ENCODE measurements at places on chromosomes 6 and 20.

DNA sequence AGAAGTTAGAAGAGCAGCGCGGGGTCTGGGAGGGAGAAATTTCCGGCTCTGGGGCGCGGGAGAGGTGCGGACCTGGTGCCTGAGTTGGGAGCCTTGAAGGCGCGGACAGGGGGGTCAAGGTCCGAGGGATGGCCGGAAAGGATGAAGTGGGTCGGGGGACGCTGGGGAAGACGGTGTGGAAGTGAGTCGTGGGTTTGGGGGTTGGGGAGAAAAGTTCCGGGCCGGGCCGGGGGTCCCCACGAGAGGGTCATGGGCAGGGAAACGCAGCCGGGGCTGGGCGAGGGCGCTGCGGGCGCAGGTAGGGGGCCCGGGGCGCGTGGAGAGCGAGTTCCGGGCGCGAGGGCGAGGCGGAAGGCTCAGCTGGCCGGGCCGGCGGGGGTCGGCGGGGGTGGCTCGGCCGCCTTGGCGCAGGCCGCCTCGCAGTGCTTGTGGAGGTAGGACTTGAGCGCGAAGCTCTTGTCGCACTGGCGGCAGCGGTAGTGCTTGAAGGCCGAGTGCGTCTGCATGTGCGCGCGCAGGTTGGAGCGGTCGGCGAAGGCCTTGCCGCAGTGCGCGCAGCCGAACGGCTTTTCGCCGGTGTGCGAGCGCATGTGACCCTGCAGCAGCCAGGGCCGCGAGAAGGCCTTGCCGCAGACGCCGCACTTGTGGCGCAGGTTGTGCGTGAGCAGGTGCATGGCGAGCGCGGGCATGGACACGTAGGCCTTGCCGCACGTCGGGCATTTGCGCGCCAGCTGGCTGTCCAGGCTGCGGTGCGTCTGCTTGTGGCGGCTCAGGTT, 10.5 kb upstream of the SRXN1 start:
- DNase-seq, result no peak

- DNase-seq, result peak; percentile 26
Measured at GRCh38 chr6:162871966-162872365, 144.2 kb downstream of the PACRG start.

GRCh38 chr20:24727795-24728194, 221.3 kb upstream of the CST7 start:
- DNase-seq, result no peak

DNA sequence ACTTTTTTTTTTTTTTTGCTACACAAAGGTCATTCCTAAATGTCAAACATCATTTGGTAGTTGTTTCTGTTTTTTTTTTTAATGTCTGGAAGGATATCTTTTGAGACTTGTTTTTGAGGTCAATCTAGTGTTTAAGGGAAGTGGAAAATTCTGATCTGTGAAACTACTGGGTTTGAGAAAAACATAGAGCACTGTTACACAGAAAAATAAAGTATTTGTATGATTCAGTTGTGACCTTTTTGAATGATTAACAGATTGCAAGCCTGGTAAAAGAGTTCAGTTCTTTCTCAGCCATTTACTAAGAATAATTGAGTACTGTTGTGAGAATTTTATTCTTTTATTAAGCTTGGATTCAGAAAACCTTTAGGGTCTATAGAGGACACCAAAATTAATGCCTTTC, 276.7 kb downstream of the ADGRB3 start:
- DNase-seq, result no peak

DNA sequence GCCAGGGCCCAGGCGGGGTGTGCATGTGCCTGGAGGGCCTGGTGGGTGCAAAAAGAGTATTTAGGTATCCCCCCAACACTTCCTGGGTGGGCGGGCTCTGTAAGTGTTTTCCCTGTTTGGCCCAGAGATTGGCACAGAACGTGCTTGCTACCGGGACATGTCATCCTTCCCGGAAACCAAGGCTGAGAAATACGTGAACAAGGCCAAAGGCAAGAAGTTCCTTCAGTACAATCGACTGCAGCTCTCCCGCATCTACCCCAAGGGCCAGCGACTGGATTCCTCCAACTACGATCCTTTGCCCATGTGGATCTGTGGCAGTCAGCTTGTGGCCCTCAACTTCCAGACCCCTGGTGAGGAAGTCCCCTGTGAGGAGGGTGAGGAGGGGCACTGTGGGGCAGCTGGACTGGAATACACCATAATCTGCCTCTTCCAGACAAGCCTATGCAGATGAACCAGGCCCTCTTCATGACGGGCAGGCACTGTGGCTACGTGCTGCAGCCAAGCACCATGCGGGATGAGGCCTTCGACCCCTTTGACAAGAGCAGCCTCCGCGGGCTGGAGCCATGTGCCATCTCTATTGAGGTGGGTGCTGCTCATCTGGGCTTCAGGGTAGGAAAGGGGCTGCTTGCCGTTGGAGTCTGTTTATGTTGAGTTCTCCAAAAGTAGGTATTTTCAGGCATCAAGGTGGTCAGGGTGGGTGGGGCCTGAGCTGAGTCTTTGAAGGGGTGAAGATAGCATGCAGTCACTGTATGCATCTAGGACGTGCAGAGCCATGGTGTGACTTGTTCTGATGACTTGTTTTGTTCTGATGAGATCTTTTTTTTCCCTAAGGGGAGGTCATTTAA, 35.2 kb downstream of the PLCG1 start:
- no peak for DNase-seq

- peak; percentile 35 for DNase-seq
Measured at GRCh38 chr6:73523434-73524123, 2.7 kb upstream of the EEF1A1 start.

GRCh38 chr6:36616893-36617521, 22.8 kb downstream of the SRSF3 start:
- no peak for DNase-seq

DNA sequence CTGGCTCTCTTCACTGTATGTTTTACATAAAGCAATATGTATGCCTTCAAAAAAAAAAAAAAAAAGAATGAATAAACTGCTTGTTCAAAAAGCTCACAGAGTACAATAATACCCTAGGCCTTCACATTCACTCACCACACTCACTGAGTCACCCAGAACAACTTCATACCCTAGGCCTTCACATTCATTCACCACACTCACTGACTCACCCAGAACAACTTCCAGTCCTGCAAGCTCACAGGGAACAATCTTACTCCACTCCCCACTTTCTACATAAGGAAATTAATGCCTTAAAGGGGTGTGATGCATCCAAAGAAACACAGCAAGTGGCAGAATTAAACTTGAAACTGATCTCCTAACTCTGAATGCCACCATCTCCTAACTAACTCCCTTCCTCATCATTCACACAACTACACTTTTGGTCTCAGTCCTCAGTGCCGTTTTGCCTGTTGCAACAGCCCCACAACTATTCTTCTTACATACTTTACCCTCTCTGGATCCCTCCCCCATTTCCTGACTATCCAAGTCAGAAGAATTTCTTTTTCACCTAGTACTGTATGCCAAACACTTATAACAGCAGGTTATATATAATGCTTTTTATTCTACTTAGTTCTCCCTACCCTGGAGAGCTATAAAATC, 34.2 kb downstream of the NHSL1 start:
- DNase-seq, result peak; percentile 97

DNA sequence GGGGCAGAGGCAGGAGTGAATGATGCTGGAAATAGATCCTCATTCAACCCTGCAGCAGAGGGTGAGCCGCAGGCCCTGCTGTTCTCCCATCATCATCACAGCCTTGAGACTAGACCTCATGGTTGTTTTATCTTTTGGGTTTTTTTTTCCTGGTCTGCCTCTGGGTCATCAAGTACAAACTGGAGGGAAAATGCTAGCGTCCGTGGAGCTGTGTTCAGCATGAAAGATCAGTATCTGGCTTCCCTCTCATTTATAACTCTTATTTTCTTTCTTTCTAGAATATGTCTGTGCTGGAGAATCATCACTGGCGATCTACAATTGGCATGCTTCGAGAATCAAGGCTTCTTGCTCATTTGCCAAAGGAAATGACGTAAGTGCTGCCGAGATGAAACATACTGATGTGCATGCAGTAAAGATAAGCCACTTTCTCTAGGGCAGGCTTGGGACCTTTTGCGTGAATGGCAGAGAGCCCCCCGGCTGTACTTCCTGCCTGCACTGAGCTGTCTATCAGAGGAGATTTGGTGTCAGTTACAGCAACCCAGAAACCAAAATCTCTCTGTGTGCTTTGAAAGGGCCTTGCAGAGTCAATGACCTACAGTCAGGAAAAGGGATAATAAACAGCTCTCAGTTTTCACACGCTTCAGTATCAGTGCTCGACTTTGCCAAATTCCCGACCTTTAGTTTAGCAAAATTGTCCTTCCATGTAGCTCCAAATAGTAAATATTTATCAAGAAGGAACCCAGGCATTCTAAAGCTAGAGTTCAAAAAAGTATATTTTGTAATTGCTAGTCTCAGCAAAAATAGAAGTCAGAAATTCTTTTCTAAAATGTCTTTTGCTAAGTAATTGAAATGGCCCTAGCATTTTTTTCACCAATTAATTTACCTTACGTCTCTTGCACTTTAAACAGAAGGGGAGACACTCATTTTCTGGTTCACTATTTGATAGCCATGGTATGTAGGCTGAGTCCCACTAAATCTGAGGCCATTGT, 76.3 kb downstream of the MTFR2 start:
- DNase-seq, result peak; percentile 8

DNA sequence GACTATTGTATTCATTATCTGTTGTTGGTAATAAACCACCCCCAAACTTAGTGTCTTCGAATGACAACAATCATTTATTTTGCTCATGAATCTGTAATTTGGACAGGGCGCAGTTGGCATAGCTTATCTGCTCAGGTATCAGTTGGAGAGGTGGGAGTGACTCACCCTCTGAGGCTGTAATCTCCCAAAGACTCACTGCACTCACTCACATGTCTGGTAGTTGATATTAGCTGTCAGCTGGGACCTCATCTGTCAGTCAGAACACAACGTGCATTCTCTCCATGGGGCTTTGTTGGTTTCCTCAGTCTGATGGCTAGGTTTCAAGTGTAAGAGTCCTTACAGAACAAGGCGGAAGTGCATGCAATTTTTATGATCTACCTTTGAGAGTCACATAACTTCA, 219.0 kb upstream of the PRND start:
- no peak for DNase-seq

- no peak for DNase-seq
Measured at GRCh38 chr20:7708112-7708511, 232.1 kb downstream of the HAO1 start.

DNA sequence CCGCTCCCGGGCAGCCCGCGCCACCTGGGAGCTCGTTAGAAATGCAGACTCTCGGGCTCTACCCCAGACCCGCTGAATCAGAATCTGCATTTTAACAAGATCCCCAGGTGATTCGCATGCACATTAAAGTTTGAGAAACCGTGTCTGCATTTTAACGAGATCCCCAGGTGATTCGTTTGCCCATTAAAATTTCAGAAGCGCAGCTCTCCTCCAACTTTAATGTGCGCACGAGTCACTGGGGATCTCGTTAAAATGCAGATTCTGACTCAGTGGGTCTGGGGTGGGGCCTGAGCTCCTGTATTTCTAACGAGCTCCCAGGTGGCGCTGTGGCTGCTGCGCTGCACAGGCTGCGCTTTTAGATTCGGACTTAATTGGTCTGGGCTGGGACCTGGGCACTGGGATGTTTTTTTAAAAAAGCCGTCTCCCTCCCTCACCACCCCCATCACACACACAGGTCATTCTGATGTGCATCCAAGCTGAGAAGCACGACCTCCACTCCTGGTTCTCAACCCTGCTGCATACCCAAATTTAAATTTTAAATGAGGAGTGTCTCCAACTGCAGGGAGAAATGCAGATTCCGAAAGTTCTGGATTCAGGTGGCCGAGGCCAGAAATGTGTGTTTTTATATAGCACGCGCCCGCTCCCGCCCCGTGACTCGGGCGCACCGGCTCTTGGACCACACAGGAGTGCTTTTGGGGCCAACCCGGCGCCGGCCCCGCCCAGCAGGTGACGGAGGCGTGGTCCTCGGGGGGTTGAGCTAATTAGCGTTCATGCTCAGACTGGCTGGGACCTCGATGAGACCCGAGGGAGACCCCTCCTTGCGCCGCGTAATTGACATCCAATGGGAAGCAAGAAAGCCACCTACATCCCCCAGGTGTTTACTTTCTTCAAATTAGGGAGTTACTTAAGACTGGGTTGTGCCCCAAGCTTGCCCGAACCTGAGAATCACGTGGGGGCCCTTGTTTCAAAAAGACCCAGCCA, 85.8 kb downstream of the ZFP64 start:
- peak; percentile 19 for DNase-seq

Data from fibroblast of upper back skin (primary cell).